Tibial artery (tissue), 4 donors: ENCODE measurements at places on chromosomes 2 and 18.

DNA sequence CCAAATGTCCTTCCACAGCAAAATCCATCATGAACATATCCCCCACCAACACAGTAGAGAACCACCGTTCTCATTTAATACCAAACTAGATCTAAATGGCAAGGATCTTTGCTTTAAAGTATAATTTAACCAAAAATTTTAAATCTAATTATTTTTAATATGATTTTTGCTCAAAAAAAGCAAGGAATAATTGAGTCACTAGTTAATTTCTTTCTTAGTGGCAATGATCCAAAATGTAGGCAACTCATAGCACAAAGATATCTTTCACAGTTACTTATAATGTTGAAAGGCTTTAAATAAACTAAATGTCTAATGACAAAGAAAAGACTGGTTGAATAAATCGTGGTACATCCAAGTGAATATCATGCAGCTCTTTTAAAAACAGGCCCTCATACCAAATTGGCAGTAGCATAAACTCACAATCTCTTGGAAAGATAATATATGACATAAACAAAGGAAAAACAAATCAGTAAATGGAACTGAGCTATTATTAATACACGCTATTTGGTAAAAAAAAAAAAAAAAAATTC is 20.3 kb downstream of the PTPN2 start:
- DNase-seq: no peak

DNA sequence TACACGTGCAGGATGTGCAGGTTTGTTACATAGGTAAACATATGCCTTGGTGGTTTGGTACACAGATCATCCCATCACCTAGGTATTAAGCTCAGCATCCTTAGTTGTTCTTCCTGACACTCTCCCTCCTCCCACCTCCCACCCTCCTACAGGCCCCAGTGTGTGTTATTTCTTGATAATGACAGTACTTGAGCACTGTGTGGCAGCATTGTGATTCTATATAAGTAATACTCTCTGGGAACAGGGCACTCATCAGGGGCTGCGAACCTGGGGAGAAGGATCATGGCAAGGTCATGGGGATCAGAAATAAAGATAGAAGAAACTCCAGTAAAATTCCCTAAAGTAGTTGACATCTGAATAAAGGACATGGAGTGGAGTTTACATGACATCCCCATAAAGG is 1256.2 kb upstream of the CRIM1 start:
- DNase-seq: no peak

DNA sequence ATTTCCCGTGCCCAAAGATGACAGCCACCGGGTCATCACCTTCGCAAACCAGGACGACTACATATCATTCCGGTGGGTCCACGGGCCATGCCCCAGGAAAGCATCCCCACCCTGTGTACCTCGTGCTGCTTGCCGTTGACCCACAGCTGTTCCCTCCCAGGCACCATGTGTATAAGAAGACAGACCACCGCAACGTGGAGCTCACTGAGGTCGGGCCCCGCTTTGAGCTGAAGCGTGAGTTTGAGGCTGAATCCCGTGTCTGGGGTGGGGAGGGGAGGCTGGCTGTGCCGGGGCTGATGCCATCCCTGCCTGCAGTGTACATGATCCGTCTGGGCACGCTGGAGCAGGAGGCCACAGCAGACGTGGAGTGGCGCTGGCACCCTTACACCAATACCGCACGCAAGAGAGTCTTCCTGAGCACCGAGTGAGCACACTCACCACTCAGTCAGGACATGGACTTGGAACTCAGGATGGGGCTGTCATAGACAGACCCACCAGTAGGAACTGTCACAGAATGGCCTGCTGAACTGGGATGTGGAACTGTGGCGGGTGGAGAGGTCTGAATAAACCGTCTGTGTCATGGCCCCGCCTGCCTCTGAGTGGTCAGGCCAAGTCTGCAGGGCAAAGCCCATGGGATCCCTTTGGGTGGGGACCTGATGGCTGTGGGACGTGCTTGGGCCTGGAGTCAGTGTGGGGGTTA is 3.5 kb downstream of the IMP4 start:
- no peak for DNase-seq

DNA sequence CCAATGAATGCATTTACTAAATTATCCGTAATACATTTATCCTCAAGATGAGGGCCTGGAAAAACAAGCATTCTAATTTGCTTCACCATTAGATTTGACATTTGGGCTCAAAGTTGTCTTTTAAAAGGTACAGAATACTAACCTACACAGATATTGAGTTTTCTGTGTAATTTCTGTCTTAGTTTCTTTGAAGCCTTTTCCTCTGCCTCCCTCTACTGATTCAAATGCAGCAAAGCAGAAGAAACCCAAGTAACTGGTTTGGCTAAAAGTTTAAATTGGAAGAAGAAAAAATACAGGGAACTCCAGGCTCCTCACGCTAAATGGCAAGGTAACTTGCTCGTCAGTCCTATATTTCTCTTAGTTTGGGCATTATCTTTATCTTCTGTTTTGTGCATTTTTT is 53.3 kb upstream of the SLC5A7 start:
- no peak for DNase-seq

DNA sequence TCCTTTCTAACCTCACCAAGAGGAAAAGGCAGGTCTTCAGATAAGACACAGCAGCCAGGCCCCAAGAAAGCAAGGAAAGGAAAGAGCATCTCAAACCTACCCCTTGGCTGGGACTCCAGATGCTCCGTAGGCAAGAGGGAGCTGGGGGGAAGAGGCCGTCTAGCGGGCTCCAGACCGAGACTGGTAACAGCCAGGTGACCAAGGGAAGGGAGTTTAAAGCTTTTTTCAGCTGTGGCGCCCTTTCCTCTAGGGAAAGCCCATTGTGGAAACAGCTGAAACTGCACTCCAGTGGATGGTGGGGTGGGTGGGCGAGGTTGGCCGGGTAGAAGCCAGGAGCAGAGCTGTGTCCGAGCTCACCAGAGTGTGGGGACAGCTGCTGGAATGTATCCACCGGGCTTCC is 180.4 kb downstream of the KLHL29 start:
- DNase-seq: no peak

- DNase-seq: no peak
Measured at GRCh38 chr18:32769586-32770053, 3.2 kb downstream of the KLHL14 start.

DNA sequence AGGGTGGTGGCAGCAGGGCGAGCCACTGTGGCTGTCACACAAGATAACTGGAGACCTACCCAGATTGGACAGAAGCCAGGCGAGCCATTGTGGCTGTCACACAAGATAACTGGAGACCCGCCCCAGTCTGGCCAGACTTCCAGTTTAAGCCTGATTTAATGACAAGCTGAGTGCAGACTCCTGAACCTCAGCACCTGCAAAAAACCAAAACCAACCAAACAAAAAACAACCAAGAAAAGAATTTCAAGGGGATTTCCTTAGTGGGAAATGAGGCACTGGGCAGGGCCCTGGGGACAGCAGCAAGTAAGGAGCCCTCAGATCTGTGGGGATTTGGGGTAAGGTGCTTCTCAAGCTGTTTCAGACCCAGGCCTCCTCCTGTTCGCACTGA is 95.2 kb upstream of the BOD1L2 start:
- DNase-seq: no peak

DNA sequence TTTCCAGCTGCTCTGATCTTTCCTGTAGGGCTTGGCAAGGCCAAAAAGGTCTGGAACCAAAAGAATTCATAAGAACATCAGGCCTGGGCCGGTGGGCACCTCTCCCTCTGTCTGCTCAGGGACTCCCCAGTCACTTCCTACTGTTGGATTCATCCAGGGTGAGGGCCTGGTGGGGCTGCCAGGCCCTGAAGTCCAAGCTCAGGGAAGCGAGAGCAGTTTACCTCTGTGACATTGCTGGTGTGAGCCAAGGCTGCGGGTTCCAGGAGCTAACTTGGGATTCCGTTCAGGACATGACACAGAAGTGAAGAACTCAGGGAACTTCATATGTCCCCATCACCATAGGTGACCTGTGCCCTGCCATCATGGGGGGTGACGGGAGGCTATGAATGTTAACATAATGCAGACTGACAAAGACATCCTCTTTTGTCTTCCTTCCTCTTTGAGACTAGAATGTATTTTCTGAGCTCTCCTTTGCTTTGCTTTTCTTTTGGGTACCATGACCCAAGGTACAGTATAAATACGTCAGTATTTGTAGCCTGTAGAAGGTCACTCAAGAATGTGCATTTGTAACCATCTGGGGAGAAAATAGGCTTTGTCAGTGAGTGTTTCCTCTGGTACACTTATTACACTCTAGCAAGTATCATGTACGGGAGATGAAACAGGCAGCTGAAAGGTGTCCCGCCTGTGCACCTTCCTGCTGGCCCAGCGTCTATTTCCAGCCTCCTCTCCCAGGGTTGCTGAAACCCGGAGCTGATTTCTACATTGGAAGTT is 130.5 kb upstream of the SLC1A4 start:
- peak; percentile 21 for DNase-seq

- DNase-seq: no peak
Measured at GRCh38 chr2:55970500-55970899, 46.9 kb upstream of the EFEMP1 start.

- DNase-seq: no peak
Measured at GRCh38 chr2:204897561-204897960, 352.3 kb downstream of the PARD3B start.

- DNase-seq: no peak
Measured at GRCh38 chr2:99476629-99477028, 13.2 kb downstream of the REV1 start.

DNA sequence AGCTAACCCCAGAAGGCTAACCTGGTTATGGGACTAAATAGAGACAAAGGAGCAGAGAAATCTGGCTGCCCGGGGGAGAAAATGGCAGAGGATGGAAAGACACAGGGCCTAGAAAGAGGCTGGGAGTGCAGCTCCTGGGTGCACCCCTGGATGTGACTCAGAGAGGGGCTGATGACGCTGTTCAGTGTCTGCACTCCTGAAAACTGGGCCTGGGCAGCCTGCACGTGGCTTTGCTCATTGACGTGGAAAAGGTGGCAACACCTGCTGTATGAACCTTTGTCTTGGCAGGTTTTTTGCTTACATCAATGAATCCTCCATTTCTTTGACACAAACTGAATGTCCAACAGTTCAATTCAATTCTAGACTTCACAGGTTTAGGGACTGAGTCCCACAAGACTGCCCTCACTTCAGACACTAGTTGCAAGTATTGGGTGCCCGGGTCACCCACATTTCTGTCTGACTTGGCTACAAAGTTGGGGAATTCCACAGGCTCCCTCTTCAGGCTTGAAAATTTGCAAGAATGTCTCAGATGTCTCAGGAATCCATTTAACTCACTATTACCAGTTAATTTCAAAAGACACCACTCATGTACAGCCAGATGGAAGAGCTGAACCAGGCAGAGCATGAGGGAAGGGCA is 47.3 kb upstream of the PUM2 start:
- no peak for DNase-seq

DNA sequence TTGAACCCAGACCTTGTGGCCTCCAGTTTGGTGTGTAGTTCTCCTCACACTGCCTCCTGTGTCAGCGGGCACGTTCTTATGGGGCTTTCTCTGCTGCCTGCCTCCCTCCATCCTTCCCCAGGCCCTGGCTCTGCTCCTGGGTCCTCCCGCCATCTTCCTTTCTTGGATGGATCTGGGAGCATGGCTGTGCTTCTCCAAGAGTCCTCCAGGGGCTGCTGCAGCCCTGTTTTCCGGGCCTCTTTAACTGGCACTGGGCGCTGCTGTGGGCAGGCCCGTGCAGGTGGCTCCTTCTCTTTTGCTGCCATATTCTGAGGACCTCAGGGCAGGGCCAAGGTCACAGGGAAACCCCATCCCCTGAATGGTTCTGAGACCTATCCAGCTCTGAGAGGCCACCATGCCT is 17.8 kb downstream of the THNSL2 start:
- no peak for DNase-seq

- DNase-seq: no peak
Measured at GRCh38 chr2:42228101-42228500, 58.9 kb downstream of the EML4 start.

- DNase-seq: no peak
Measured at GRCh38 chr2:32688541-32688940, 60.7 kb downstream of the TTC27 start.
